ENCODE measurements at places on chromosomes 16 and 17. TPM values are rescaled to one million over a fixed set of nuclear protein-coding genes. Genes with fewer than 3 reads are reported as not detected.
A peak's percentile ranks its signal among the peaks of the same experiment; 100 is the strongest.

DNA sequence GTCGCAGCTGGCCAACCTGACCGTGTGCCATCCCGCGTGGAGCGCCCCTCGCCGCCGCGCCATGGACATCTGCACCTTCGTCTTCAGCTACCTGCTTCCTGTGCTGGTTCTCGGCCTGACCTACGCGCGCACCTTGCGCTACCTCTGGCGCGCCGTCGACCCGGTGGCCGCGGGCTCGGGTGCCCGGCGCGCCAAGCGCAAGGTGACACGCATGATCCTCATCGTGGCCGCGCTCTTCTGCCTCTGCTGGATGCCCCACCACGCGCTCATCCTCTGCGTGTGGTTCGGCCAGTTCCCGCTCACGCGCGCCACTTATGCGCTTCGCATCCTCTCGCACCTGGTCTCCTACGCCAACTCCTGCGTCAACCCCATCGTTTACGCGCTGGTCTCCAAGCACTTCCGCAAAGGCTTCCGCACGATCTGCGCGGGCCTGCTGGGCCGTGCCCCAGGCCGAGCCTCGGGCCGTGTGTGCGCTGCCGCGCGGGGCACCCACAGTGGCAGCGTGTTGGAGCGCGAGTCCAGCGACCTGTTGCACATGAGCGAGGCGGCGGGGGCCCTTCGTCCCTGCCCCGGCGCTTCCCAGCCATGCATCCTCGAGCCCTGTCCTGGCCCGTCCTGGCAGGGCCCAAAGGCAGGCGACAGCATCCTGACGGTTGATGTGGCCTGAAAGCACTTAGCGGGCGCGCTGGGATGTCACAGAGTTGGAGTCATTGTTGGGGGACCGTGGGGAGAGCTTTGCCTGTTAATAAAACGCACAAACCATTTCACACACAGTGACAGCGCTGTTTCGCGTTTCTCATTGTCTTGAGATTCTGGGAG lies 2.0 kb upstream of the ZACN start:
- no peak for DNase-seq

- no peak for DNase-seq
These were observed 25.2 kb downstream of the TK2 start for GRCh38 chr16:66524601-66525164.

- DNase-seq: no peak
These were observed 36.7 kb downstream of the TNFRSF13B start for GRCh38 chr17:16935241-16935663.

- DNase-seq: no peak
These were observed 16.1 kb downstream of the ESRP2 start for GRCh38 chr16:68219725-68220351.

- DNase-seq: peak; percentile 78
These were observed 12.5 kb downstream of the NOB1 start for GRCh38 chr16:69741951-69742904.

- no peak for DNase-seq
These were observed 298.6 kb upstream of the PSMD7 start for GRCh38 chr16:73997971-73998370.

- DNase-seq: no peak
These were observed 89.8 kb downstream of the GSG1L start for GRCh38 chr16:27973678-27974077.

Gene VAT1L
- polyA plus RNA-seq: 5.2 TPM

Gene DNAH2
- 24.9 TPM for polyA plus RNA-seq

Data from testis (tissue), 5 donors.